ENCODE measurements at places on chromosomes 11 and 22.

GRCh38 chr11:93770160-93770559 lies 13.9 kb upstream of the MED17 start:
- no peak for DNase-seq

DNA sequence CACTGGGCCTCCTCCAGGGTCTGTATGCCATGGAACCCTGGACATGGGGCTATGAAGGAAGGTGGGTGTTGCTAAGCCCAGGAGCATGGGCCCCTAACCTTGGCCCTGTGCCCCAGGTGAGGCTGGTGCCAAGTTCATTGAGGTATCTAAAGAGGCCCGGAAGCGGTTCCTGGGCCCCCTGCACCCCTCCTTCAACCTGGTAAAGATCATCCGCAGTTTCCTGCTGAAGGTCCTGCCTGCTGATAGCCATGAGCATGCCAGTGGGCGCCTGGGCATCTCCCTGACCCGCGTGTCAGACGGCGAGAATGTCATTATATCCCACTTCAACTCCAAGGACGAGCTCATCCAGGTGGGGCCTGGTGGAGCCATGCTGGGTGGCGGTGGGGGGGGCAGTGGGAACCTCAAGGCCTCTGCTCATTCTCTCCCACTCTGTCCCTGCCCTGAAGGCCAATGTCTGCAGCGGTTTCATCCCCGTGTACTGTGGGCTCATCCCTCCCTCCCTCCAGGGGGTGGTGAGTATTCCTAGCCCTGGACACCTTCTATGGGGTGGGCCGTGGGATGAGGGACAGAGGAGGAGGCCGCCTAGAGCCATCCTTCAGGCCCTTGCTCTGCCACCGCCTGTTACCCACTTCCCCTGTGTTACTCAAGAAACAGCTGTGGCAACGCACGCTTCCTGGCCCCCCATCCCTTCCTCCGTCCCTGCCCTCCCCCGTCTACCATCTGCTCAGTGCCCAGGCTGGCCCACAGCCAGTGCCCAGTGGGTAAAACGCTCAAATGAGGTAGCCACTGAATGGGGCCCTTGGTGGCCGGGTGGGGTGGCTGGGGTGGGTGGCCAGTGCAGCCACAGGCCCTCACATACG lies 3.0 kb downstream of the PNPLA2 start:
- no peak for DNase-seq

DNA sequence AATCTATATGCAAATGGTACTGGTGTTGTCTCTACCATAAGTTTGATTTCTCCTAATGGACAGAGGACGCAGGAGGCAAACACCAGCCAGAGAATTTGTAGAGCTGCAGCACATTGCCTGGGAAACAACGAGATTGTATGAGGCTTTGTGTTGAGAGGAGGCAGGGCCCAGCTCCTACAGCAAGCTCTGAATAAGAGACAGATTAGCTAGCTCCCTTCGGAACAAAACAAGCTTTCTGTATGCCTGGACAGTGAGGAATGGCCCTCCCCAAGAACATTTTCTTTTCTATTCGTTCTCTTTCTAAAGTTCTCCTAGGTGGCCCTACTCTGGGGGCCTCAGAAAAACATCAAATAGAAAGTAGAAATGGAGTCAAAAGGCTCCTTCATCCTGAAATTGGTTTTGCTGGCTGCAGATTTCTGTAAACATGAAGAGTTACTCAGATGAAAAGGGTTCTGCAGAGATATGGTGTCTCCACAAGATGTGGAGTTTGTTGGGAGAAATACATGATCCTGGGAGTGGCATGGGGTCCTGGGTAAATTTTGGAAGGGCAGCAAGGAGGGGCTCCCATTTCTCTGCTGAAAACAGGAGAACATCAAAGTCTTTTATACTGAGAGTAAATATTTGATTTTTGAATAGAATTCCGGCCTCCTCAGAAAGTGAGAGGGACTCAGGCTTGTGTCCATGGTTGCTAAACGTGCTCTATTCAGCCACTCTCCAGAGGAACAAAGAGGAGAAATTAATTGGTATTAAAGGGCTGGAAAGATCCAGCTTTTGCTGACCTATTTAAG lies 6.8 kb upstream of the HEPACAM start:
- DNase-seq: no peak

GRCh38 chr22:20720692-20721408 lies 53.1 kb upstream of the SERPIND1 start:
- DNase-seq: no peak

- DNase-seq: no peak
Measured at GRCh38 chr11:110323786-110324185, 27.4 kb upstream of the RDX start.

- DNase-seq: peak; percentile 41
Measured at GRCh38 chr11:72040491-72041363, 39.6 kb downstream of the NUMA1 start.

GRCh38 chr11:8309862-8310261 lies 46.2 kb upstream of the LMO1 start:
- DNase-seq: no peak

GRCh38 chr22:29231971-29232959 lies 26.6 kb downstream of the EMID1 start:
- no peak for DNase-seq

- DNase-seq: peak; percentile 23
Measured at GRCh38 chr11:117930668-117931330, 1.6 kb upstream of the TMPRSS13 start.

- DNase-seq: no peak
Measured at GRCh38 chr22:22446517-22446916, 62.0 kb downstream of the ZNF280B start.

DNA sequence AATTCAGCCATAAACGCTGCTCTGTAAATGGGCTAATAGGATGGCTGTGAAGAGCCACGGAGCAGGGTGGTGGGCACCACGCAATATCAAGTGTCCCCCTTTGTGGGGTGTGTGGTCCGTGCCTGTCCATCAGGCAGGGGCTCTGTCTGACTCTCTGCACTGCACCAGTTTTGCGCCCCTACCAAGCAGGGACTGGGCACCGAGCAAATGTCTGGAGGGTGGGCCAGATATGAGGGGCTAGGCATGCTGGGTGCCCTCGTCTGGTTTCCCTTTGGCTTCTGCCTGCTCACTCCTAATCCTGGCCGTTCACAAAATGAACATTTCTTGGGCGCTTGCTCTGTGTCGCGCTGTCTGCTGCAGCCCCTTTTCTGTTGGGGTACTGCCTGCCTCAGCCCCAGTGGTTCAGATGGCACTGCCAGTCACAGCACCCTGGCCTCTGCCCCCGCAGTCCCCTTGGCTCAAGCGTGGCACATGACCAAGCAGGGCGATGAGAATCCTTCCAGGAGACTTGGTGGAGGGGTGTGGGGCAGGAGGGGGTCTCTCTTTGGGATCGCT lies 37.1 kb upstream of the CELSR1 start:
- DNase-seq: no peak

DNA sequence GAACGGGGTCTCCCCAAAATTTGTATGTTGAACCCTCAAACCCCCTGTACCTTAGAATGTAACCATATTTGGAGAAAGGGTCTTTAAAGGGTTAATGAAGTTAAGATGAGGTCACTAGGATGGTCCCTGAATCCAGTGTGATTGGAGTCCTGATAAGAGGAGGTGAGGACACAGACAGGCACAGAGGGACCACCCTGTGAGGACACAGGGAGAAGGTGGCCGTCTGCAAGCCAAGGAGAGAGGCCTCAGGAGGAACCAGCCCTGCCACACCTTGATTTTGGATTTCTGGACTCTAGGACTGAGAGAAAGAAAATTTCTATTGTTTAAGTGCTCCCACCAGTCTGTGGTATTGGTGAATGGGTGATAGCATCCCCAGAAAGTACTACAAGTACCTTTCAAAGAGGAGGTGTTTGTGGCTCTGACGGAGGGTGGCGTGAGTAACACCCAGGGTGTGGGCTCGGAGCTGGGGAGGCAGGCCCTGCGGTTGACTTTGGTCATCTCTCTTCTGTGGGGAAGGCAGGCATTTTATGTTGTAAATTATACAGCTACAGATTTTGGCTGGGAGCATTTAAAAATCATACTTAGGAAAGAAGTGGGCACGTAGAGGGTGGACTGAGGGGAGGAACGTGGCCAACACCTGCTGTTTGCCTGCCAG lies 13.8 kb downstream of the MRGPRF start:
- no peak for DNase-seq

DNA sequence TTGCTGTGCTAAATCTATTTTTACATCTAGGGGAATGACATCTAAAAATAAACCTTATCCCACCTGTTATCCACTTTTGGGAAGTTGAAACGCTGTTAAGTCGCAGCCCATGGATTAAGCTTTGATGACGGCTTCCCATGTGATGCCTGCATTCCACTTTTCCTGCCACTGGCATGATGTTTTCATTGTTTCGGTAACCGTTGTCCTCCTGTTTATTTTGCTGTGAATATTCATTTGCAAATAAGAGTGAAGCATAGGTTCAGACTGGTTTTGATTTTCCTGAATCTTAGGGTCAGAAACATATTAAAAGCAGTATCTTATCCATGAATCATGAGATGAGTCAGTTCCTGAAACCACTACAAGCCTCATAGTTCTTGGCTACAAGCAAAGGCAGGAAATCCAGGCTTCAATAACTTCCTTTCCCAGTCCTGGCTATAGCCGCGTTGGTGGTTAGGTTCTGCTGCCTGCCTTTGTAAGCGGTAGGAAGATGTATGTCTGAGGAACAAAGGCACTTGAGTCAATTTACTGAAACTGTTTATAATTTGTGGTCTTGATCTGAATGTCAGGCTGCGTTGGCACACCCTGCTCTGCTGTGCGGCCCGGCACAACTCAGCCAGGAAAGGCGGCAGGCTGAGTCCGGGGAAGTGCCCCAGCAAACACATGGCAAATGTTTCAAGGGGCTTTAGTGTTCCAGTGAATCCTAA lies 19.4 kb downstream of the TEAD1 start:
- no peak for DNase-seq
